ENCODE measurements at places on chromosomes 16 and 17.

DNA sequence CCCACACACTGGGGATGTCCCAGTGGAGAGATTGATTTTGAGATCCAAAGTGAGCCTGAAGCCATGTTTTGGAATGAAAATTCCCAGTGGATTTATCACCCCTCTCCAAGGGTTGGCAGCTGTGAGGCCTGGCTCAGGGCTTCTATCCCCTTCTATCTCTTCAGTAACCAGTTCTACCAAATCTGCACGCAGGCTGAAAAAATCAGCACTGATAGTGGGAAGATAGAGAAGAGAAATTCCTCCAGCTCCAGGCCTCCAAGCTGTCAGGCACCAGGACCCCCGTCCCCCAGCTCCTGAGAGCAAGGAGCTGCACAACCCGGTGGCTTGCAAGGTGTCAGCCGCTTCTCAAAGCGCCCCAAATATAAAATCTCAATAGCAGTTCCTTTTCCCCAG, 1.0 kb downstream of the FLOT2 start:
- DNase-seq, result no peak

DNA sequence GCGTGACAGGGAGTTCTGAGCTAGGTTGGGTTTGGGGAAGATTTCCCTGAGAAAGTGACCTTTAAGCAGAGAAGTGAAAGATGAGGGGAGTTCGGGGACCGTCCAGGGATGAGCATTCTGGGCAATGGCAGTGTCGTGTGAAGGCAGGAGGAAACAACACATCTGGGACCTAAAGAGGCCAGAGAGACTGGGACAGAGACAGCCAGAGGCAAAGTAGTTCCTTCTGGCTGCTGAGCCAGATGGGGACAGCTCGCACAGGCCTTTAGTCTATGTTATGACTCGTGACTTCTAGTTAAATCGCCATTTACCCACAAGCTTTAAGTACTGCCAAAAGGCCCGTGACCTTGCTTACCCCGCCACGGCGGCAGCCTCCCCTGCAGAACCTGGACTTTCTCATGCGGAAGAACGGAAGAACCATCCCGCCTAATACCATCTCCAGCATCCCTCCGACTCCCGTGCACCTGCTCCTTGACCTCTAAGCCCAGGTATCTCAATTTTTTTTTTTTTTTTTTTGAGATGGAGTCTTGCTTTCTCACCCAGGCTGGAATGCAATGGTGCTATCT, 8.5 kb upstream of the MED11 start:
- no peak for DNase-seq

- no peak for DNase-seq
Observed at GRCh38 chr16:83733301-83733700, 74.5 kb upstream of the HSBP1 start.

GRCh38 chr16:70696952-70697593, 11.2 kb upstream of the MTSS2 start:
- peak; percentile 47 for DNase-seq

GRCh38 chr17:2034157-2034556, 4.2 kb downstream of the DPH1 start:
- DNase-seq, result no peak

DNA sequence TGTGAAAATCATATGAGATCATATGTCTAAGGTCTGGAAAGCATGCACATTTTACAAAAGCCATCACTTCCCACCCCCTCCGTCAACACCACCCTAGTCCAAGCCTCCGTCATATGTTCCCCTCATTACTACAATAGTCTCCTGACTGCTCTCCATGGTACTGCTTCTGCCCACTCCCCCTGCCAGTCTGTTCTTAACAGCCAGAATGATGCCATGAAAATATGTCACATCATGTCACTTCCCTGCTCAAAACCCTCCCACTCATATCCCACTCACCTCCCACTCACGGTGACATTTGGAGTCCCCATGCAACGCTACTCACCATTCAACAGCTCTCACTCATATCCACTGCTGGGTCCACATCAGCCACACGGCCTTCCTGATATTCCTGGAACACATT, 432.3 kb downstream of the XYLT1 start:
- no peak for DNase-seq

GRCh38 chr17:80263253-80264204, 2.9 kb downstream of the RNF213 start:
- peak; percentile 91 for DNase-seq

DNA sequence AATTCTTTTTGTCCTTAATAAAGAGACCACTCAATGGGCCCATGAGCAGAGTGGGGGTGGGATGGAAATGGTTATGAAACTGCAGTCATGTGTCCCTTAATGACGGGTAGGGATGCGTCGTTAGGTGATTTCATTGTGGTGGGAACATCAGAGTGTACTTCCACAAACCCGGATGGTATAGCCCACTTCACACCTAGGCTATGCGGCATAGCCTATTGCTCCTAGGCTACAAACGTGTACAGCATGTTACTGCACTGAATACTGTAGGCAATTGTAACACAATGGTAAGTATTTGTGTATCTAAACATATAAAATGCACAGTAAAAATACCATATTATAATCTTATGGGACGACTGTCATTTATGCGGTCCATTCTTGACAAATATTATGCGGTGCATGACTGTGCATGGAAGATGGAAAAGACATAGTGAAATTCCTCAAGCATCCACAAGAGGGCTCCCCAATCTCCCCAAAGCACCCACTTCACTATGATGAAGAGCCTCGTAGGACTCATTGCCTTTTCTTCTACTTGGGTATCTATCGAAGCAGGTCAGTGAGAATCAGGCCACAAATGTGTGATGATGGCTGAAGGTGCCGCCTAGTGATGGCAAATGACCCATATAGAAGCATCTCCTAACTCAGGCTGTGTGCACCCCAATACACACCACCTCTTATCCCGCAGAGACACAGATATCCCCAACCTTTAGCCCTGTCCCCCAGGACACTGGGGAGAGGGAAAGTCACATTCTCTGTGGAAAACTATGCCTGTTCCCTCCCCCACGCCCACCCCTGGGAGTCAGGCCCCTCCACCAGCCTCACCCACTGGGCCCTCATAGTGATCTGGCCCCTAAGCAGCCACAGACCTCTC, 43.5 kb downstream of the TBX21 start:
- peak; percentile 38 for DNase-seq

Measured in stimulated activated CD8-positive, alpha-beta memory T cell treated with anti-CD3 and anti-CD28 coated beads, Interleukin-4, amount 100 ng/mL, for 48 hours (primary cell).